GM12878 (cell line): ENCODE measurements at places on chromosomes 1 and 21.

DNA sequence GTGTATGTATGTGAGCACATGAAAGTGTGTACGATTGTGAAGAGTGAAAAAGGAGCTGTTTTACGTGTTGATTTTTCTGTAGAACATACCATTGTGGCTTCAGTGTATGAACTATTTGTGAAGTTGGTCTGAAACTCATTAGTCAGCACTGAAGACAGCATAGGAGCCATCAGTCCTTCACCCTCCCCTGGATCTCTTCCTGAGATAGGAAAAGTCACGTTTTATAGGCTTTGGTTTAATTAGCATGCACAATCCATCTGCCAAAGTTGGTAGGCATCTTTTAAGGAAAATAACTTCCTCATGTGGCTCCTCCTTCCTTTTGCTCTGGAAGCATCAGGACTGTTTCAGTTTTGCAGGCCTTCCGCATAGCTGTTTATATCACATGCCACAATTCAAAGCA, 1.4 kb upstream of the RABIF start:
- no peak for DNase-seq

GRCh38 chr1:25037174-25038074, 107.3 kb upstream of the RUNX3 start:
- no peak for DNase-seq

DNA sequence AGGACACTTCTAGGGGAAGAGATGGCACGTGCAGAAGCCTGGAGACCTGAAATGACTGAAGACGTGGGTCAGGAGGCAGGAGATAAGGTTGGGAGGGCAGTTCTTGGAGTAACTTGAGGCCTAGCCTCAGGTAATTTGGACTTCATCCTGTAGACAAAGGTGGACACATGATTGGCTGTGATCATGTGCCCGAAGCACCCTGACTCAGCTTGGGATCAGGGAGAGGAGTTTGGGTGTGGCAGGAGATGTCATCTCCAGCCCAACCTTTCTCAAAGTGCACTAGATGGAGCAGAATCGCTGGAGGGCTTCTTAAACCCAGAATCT, 1.5 kb downstream of the SLC66A1 start:
- no peak for DNase-seq

DNA sequence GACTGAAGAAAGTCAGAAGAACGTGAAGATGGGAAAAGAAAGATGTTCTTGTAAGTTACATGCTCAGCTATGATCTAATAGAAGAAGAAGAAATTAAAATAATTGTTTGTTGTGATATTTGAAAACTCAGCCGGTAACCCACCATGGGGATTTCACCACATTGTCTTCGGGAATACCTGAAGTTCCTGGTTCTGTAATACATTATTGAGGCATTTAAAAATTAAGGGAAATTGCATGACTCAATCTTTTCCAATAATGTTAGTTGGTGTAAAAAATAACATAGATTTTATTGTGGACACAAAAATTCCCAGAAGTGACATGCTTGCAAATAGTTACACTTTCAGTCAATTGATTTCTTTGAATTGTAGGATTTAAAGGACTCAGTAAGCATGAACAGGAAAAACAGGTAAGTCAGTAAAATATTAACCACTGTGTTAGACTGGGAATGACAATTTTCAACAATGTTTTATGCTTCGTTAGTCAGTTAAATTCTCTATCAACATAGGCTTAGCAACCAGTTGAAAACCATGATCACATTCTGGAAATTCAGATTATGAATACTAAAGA, 745.1 kb downstream of the LTN1 start:
- no peak for DNase-seq

- DNase-seq, result no peak
Measured at GRCh38 chr1:154989195-154989860, 4.1 kb upstream of the LENEP start.

DNA sequence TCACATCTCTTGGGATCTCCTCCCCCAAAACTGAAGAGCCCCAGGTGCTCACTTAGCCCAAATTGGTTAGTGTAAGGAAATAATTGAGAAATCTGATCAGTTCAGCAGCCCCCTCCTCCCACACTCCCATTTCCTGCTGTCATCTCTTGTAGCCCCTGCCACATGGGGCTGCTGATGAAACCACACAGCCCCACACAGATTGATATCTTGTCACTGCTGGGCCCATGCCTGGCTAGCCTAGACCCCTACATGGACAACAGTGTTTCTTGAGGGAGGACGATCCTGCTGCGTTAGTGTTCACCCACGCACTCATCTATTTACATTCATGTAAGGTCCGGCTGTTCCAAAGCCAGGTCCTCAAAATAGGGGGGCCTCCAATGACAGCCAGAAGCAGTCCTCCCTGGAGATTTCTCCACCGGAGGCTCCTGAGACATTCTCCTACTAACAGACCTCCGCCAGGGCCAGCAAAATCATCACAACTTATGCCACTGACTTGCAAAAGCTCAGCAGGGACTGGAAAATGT, 23.9 kb upstream of the RXRG start:
- DNase-seq, result no peak

GRCh38 chr1:8701794-8702471, 115.5 kb downstream of the RERE start:
- no peak for DNase-seq

GRCh38 chr1:64960731-64961130, 5.6 kb downstream of the JAK1 start:
- peak; percentile 85 for DNase-seq

- no peak for DNase-seq
Measured at GRCh38 chr1:24959623-24959975, 29.5 kb upstream of the RUNX3 start.

DNA sequence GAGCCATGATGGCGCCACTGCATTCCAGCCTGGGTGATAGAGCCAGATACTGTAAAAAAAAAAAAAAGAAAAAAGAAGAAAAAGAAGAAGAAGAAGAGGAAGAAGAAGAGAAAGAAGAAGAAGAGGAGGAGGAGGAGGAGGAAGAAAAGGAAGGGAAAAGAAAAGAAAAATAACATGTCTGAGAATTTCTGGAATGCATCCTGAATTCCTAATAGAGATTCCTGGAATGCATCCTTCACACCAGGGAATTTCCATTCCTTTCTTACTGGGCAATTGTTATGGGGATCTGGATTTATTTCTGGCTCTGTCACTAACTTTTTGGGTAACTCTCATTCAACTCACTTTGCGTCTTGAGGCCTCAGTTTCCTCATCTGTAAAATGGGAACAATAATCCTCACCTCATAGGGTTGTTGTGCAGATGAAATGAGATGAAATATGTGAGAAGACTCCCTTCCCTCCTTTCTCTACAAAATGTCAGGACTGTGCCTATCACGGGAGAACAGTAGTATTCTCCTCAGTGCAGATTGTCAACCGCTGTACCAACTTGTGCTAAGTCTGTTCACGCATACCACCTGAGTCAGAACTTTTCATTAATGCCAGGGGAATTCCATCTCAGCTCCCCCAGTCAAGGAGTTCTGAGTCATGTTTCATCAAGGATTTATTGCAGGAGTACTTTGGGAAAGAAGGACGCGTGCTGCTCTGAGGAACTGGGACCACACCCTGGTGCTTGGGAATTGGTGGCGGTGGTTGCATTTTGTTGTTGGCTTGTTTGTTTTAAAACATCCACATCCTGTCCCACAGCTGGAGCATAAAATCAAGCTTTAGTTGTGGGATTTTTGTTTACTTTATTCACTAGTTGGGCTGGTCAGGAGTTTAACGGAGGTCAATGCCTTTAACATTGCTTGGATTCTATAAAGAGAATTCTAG, 42.4 kb upstream of the ROR1 start:
- DNase-seq, result no peak

DNA sequence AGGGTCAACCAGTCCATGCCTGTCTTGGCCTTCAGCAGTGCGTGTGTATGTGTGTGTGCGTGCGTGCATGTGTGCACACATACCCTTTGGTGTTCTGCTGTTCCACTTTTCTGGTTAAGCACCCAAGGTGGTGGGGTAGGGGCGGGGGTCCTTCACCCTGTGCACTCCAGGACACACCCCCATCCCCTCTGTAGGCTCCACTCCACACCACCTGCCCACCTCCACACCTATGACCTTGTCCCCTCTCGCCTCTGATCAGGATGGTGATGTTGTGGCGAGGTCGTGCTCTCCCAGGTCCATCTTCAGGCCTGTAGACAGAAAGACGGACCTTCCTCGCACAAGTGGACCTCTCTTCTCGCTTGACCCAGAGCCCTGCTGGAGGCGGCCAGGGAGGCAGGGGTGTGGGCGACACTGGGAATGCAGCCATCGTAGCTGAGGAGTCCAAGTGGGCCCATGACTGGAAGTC, 44.6 kb downstream of the WDR4 start:
- no peak for DNase-seq

DNA sequence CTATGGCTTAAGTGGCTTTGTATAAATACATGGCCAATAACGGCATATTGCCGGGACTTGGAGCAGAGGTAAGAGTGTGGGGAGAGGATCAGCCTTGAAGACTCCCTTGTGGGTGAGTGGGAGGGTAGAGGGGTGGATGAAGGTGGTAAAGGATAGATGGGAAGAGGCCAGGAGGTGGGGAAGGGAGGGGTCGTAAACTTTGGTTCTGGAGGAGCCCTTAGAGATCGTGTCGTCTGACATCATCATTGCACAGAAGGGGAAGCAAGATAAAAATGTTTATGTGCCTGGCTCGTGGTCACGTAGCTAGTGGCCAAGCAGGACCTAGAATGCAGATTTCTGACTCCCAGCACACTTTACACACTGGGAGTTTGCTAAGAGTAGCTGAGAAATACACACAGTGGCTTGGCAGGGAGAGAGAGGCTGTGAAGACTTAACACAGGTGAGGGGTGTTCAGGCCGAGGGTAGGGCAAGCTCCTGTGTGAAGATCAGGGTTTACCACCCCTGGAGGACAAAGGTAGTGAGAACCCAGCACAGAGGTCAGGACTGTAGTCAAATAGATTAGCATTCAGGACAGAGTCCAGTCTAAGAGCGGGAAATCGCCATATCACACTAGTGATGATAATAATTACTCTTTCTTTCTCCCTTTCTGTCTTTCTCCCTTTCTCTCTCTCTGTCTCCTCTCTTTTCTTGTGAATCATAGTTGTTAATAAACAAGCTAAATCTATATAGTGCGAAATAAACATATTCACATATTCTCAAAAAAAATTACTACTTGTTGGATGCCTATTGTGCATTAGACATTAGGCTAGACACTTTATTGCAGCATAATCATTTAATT, 75.5 kb downstream of the LRRC8D start:
- no peak for DNase-seq

- no peak for DNase-seq
Measured at GRCh38 chr1:156601892-156602291, 613 bp upstream of the GPATCH4 start.

DNA sequence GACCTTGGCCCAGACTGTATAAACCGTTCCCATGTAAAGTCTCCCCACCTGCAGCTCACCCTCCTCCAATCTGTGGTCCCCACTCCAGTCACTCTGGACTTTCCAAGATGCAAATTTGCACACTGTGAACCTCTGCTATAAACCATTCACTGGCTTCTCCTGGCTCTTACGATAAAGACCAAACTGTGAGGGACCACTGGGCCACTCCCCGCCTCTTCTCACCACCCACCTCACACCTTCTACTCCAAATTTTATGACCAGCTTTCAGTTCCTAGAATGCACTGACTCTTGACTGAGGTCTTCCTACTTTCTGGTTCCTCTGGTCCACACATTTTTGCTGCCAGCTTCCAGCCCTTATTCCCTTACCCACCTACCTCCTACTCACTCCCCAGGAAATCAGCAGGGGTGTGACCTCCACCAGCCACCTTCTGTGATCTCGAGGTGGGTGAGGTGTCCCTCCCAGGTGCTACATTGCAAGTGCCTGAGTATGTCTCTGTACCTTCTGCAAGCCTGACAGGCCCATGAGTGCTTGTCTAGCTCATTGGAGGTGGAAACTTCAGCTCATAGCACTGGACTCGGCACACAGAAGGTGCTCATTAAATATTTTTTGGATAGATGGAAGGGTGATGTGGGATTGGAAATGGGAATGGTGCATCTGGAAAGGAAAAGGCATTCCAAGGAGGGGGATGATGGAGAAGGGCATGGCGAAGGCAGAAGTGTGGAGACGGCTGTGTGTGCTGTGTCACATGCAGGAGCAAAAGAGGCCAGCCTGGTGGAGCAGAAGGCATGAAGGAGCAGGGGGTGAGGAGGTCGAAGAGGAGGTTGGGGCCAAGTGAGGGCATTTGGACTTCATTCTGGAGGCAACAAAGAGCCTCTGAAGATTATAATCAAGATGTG, 15.6 kb upstream of the CSF1 start:
- peak; percentile 58 for DNase-seq

GRCh38 chr1:27569088-27569460, 34.9 kb downstream of the AHDC1 start:
- no peak for DNase-seq

DNA sequence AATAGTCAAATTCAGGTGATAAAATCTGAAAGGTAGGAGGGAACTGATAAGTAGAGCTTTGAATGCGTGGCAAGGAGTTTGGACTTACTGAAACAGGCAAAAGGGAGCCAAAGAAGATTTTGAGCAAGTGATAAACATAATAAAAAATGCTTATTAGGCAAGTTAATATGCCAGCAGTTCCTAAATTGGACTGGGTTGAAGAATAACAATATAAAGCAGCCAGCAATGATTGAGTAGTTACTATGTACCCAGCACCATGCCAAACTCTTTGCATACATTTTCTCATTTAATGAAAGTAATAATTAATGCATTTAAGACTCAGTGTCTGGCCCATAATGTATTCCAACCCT, 23.8 kb upstream of the AHCYL1 start:
- no peak for DNase-seq

- DNase-seq, result no peak
Measured at GRCh38 chr1:223763251-223763650, 50.9 kb downstream of the CAPN2 start.

GRCh38 chr1:35554266-35555211, 2.7 kb downstream of the KIAA0319L start:
- DNase-seq, result no peak

- no peak for DNase-seq
Measured at GRCh38 chr21:17527711-17528110, 14.9 kb downstream of the CXADR start.

DNA sequence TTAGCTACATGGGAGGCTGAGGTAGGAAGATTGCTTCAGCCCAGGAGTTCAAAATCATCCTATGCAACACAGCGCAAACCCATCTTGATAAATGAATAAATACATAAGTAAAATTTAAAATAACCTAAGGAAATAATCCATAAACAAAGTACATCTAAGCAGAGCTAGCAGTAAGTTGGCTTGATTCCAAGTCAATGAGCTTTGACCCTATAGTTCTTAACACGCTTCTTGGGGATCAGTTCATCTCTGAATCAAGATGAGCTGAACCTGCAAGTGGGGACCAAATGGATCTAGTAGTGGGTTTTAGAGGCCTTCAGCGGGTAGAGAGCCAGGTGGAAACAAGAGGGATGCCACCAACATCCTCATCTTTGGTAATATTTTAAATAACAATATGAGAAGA, 31.5 kb upstream of the PHGDH start:
- no peak for DNase-seq

GRCh38 chr1:185676969-185677368, 57.2 kb upstream of the HMCN1 start:
- no peak for DNase-seq

DNA sequence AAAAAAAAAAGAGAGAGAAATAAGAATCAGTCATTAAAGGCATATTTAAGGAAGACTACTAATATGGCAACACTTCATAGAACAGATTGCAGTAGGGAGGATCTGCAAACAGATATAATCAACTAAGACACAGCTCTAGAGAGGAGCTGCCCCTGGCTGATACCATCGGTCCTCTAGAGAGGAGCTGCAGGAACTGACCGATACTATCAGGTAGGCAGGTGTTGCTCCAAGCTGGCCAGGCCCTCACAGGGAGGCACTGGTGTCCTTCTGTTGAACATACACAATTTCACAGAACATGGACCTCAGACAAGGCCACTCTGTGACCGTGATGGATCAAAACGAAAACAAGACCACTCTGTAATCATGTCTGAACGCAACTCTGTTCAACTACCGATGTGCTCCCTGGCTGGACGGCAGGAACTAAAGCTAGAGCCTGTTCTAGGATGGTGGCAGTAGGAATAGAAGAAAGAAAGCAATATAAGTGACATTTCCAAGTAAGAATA, 15.5 kb downstream of the SMYD3 start:
- no peak for DNase-seq
